ENCODE measurements at places on chromosomes 7 and 10. TPM values are rescaled to one million over a fixed set of nuclear protein-coding genes. Genes with fewer than 3 reads are reported as not detected.

- no peak for DNase-seq
These were observed 10.5 kb upstream of the EZH2 start for GRCh38 chr7:148894591-148894990.

Gene SYT15
- total RNA-seq: 0.13 TPM

Gene TMEM236
- total RNA-seq: under 0.01 TPM

Gene DNAJC9
- 35.0 TPM for total RNA-seq

DNA sequence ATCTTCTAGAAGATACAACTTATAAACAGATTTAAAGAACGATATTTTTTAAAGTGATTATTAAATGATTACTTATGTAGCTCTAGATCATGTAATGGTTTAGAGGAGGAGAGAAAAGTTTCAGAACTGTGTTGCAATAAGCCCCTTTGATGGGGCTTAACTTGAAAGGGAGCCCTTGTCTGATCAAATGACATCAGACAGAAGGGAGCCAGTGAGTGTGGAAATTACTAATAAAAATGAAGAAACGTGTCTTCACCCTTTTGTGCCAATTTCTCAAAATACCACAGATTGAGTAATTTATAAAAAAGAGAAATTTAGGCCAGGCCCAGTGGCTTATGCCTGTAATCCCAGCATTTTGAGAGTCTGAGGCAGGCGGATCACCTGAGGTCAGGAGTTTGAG lies 318.2 kb downstream of the EXOC4 start:
- no peak for DNase-seq

DNA sequence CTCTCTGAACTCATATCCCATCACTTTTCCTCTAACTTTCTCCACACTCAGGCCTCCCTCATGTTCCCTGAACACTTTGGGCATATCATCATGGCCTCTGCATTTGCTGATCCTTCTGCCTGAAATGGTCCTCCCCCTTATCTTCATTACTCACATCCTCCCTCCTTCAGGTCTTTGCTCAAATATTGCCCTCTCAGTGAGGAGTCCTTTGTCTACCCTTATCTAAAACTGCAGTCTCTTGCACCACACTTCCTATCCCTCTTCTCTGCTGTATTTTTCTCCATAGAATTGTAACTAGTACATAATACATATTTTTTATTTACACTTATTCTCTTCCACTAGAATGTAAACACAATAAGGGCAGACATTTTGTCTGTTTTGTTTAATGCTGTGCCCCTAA lies 41.7 kb downstream of the DNAJC1 start:
- DNase-seq: no peak

Gene CDK5
- total RNA-seq: 12.4 TPM

- no peak for DNase-seq
These were observed 152.1 kb downstream of the NOC3L start for GRCh38 chr10:94210440-94211168.

DNA sequence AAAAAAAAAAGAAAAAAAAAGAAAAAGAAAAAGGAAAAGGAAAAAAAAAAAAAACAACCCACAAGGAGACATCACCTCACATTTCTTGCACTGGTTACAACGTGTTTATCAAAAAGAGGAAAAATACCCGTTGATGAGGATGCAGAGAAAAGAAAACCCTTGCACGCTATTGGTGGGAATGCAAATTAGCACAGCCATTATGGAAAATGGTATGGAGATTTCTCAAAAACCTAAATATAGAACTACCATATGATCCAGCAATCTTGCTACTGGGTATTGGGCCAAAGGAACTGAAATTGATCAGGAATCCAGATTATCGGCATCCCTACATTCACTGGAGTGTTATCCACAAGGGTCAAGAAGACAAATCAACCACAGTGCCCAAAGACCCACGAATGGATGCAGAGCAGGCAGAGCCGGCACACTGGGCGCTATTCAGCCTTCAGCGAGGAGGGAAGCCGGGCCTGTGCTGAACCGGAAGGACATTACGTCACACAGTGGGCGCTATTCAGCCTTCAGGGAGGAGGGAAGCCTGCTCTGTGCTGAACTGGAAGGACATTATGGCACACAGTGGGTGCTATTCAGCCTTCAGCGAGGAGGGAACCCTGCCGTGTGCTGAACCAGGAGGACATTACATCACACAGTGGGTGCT lies 258.7 kb downstream of the ZMYND11 start:
- no peak for DNase-seq

DNA sequence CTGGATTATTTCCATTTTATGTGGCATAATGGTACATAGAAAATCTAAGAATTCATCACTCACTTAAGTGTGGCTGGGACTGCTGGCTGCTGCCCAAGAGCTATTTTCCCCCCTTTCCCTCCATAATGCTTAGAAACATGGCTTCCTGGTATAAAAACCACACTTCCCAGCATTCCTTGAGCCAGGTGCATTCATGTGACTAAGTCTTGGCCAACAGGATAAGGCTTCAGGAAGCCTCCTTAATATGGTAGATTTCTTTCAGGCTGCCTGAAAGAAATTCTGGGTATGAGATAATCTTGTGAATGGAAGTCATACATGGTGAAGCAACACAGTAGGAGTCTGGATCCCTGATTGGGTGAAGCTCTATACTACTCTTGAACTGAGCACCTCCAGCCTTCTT lies 178.0 kb downstream of the JAZF1 start:
- peak; percentile 26 for DNase-seq

- DNase-seq: peak; percentile 44
These were observed 27.8 kb downstream of the NKX2-3 start for GRCh38 chr10:99560277-99561126.

Gene TAF6
- total RNA-seq: 16.9 TPM

- DNase-seq: no peak
These were observed 65.7 kb upstream of the STRIP2 start for GRCh38 chr7:129368389-129368986.

- DNase-seq: peak; percentile 10
These were observed 62.2 kb upstream of the KDM7A start for GRCh38 chr7:140238778-140239652.

DNA sequence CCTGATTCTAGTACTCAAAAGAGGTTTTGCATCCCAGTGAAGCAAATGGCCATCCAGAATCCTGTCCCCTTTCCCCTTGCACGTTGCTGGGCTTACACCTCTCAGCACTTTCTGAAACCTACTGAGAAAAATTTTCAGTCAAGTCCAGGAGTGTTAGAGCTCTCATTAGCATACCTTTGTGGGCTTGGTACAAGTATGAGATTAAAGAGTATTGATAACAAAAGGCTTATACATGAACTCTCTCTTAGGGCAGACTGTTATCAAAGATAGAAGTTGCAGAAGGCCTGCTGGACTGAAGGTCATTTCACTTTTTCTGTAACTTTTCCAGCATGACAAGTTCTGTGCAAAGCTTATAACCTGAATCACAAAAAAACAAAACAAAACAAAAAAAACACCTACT lies at the start of gene ASAH2:
ASAH2 (minus strand) TSS at position 123 of the 400 bp plus-strand sequence. CDS start 2,906 bp downstream, outside the sequence.
- no peak for DNase-seq

GRCh38 chr7:94368371-94368791 lies 26.3 kb upstream of the COL1A2 start:
- DNase-seq: peak; percentile 21

GRCh38 chr10:62733654-62734293 lies 70.7 kb upstream of the ADO start:
- peak; percentile 23 for DNase-seq

GRCh38 chr7:36787933-36788378 lies 63.7 kb upstream of the AOAH start:
- DNase-seq: no peak

- no peak for DNase-seq
These were observed 194.2 kb downstream of the GPAM start for GRCh38 chr10:111989136-111989911.

DNA sequence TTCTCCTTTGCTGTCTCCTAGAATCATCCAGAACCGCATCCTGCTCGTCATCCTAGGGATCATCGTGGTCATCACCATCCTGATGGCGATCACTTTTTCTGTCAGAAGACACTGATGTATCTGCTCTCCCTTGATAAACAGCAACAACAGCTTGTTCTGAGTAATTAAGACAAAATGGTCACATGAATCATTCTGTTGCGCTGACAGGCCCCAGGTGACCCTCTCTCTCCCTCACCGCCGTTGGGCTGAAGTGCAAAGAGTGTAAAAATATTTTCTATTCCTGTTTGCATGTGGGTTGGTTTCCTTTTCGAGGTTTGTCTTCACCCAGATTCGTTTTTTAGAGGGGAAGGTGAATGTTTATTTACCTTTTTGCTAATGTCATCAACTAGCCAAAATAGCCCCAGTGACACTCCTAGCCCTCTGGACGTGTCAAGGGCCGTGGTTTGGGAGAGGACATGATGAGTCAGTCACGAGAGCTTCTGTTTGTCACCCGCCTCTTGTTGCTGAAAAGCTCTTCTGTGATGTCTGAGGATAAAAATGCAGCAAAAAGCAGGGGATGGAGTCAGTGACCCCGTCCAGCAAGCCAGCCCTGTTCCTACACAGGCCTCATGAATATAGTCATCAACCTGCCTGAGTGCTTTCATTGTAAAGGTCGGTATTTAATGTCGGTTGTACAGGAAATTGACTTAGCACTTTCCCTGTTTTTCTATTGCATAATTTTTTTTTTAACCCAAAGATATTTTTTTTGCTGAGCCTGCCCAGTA lies 134.6 kb upstream of the TCF7L2 start:
- DNase-seq: peak; percentile 51

Gene BUD23
- 104 TPM for total RNA-seq

Gene CNPY4
- 2.4 TPM for total RNA-seq
